ENCODE measurements at places on chromosomes 3 and 15. TPM values are rescaled to one million over a fixed set of nuclear protein-coding genes. Genes with fewer than 3 reads are reported as not detected.

The AADACL2 gene
- not detected for total RNA-seq

The XYLB gene
- total RNA-seq = 4.4 TPM

The GXYLT2 gene
- 4.1 TPM for total RNA-seq

DNA sequence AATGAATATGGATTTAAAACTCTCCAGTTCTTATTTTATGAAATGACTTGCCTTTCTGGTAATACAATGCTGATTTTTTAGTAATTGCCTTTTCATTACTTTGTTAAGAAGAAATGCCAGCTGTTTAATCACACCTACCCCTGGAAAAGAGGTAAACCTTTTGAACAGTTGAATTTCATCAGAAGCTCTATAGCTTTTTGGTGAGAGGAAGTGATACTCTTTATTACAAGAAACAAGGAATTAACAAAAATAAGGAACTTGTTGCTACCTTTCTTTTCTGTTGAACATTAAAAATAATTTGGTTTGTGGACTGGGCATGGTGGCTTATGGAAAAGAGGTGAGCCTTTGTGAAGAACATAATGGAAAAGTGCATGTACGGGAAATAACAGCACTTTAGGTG lies 19.7 kb downstream of the BLOC1S6 start:
- no peak for DNase-seq

DNA sequence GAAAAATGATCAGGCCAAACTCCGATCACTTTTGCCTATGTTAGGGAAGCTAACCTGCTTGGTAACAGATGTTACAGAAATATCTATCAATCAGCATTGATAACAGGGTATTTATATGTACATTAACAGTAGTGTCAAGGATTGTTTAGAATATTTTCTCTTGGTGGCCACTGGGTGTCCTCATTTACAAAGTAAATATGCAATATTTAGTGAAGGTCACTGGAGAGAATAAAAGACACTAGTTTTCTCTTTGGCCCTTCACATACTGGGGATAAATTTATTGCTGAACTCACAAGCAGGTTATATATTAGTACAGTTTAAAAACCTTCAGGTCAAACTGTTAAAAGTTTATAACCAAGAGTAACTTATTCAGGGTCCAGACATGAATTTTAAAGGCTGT lies 69.0 kb downstream of the TIGIT start:
- DNase-seq = peak; percentile 33

DNA sequence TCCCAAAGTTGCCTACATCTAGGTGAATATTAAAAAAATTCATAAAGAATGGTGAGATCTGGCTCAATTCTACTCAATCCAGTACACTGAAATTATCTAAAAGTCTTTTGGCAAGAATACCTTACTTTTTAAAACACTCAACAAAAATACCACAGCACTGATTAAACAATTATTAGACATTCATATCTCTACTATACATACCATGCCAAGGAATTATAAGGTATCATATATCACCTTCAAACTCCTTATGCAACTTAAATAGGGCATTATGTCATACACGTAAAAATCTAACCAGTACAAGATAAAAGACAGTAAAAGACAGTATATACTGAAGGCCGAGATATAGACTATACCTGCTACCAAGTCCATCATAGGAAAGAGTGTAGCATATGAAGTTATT lies 6.1 kb upstream of the ANKRD28 start:
- DNase-seq = no peak
